ENCODE measurements at places on chromosomes 7 and 10. TPM values are rescaled to one million over a fixed set of nuclear protein-coding genes. Genes with fewer than 3 reads are reported as not detected.

Gene TBC1D12
- 3.9 TPM for total RNA-seq

Gene HYAL4
- not detected for total RNA-seq

Gene GIMAP1
- total RNA-seq: not detected

Gene ANKRD61
- total RNA-seq: not detected

Gene DLX6
- not detected for total RNA-seq

Gene C10orf95
- 1.4 TPM for total RNA-seq

Gene GPNMB
- 13.3 TPM for total RNA-seq

Gene MYOF
- 255 TPM for total RNA-seq

Gene TMEM178B
- total RNA-seq: not detected

DNA sequence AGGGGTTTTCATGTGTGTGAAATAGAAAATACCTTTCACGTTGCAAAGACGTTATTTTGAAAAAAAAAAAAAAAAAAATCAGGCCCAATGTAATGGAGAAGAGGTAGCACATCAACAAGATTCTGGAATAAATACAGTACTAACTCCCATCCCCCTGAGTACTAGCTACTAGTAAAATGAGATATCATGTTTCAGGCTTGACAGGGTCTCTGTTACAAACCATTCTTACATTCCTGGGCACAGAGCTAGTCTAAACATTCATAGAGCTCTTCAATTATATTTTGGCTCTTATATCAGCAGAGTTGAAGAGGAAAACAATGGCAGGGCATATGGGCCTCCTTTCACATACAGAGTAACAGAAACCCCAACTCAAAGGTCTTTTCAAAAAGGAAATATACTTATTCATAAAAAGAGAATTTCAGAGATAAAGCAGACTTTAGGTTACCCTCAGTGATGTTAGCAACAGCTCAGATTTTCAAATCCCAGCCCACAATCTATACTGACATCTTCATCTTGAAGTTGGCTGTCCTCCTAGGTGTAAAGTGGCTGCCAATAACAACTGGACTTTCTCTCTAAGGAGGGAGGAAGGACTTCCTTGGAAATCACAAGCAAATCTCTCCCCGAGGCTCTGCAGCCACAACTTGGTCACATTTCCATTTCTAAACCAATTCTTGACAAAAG is 18.6 kb downstream of the C7orf33 start:
- peak; percentile 20 for DNase-seq
- no peaks in the 10 kb centered on the region for H3K4me1 ChIP-seq
- H3K4me3 ChIP-seq: no peak overlapping the region
- H3K27ac ChIP-seq: no peak overlapping the region
- peaks cover 10% of the 10 kb centered on the region for H3K27me3 ChIP-seq

DNA sequence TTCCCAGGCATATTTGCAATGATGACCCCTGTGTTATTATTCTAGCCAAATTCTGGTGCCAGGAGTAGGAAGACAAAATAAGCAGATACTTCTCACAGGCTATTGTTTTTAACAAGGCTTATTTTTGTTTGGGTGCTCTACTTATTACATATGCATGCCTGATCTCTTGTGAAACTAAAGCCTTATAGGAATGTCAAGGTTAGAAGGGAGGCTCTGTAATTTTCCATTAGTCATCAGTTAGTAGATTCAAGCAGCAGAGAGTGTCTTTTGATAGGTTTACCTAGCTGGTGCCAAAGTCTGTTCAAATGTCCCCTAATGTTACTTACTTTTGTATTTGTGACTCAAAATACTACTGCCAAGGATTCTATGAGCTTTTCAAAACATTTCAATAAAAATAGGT is 11.7 kb upstream of the TMEM106B start:
- peaks cover 21% of the 10 kb centered on the region for H3K4me1 ChIP-seq
- H3K27me3 ChIP-seq: no peaks in the 10 kb centered on the region
- no peak overlapping the region for H3K4me3 ChIP-seq
- peak; percentile 91 for DNase-seq
- no peaks in the 10 kb centered on the region for H3K36me3 ChIP-seq

DNA sequence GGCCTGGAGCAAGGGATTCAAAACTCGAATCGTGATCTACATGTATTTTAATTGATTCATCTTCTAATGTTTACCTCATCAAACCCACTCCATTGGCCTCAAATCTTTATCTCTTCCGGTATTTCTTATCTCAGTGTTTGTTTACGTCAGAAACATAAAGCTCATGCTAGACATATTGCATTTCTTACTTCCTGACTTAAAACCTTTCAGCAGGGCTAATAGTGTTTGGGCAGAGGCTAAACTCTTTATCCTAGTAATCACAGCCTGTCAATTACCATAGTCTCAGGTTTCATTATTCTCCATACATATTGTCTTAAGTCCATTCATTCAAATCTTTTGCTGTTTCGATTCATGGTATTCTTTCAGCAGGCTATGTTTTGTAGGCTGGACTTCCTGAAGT is 81.3 kb upstream of the AGR3 start:
- no peaks in the 10 kb centered on the region for H3K27me3 ChIP-seq
- DNase-seq: no peak
- no peaks in the 10 kb centered on the region for H3K4me1 ChIP-seq
- H3K36me3 ChIP-seq: no peaks in the 10 kb centered on the region
- no peak overlapping the region for H3K4me3 ChIP-seq

DNA sequence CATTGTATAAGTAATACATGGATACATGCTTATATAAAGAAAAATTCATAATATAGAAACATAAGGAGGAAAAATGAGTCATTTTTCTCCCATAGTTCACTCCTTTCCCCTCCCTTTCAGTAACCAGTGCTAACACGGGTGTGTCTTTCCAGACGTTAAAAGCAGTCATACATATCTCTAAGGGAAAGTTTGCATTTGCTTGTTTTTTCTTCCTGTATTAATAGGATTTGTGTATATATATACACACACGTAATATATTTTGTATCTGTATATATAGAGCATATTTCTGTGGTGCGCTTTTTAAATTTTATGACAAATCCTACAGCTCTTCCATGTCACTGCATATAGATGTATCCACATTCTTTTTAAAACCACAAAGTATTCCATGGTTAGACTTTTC is 78.8 kb downstream of the RALA start:
- H3K36me3 ChIP-seq: peaks cover 6% of the 10 kb centered on the region
- H3K4me1 ChIP-seq: no peaks in the 10 kb centered on the region
- H3K27me3 ChIP-seq: no peaks in the 10 kb centered on the region
- no peak for DNase-seq

DNA sequence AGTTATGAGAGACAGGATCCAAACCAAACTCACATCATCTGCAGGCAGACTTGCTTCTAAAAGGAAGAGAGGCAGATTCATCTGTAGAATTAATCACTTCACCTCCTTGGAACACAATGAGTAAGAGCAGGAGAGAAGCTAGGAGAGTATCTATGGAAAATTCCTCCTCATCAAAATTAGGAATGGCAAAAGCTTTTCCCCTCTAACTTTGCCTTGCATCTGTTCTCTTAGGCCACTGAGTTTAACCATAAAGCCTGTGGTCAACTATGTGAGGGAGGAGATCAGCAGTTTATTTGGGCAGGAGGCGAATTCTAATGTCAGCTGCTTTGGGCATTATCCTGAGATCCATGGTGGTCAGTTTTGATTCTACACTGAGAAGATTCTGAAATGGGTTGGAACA is 561.7 kb downstream of the GFRA1 start:
- no peaks in the 10 kb centered on the region for H3K27me3 ChIP-seq
- H3K4me1 ChIP-seq: no peaks in the 10 kb centered on the region
- H3K4me3 ChIP-seq: no peak overlapping the region
- H3K27ac ChIP-seq: no peak overlapping the region

- no peak overlapping the region for H3K27ac ChIP-seq
- no peaks in the 10 kb centered on the region for H3K4me1 ChIP-seq
- no peak overlapping the region for H3K4me3 ChIP-seq
- H3K27me3 ChIP-seq: peaks cover 35% of the 10 kb centered on the region
These were observed 27.8 kb downstream of the DIP2C start for GRCh38 chr10:661597-662222.

DNA sequence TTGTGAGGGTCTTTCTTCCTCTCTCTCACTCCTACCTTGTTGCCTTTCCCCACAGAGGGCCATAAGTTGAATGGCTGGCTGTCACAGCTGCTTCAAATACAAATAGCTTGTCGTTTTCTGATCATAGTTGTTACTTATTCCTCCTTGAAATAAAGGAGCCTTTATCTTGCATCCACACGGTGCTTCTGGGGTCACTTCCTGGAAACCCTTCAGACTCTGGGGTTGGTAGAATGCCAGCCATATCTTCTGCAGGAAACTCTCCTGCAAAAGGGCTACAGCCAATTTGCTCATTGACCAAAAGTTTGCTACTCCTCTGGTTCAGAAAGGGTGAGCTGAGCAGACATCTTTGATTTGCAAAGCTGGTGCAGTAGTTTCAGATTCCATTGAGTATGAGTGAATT is 70.4 kb downstream of the FAM185A start:
- H3K27ac ChIP-seq: no peak overlapping the region
- H3K4me1 ChIP-seq: peaks cover 1% of the 10 kb centered on the region
- no peak overlapping the region for H3K4me3 ChIP-seq
- no peaks in the 10 kb centered on the region for H3K27me3 ChIP-seq

DNA sequence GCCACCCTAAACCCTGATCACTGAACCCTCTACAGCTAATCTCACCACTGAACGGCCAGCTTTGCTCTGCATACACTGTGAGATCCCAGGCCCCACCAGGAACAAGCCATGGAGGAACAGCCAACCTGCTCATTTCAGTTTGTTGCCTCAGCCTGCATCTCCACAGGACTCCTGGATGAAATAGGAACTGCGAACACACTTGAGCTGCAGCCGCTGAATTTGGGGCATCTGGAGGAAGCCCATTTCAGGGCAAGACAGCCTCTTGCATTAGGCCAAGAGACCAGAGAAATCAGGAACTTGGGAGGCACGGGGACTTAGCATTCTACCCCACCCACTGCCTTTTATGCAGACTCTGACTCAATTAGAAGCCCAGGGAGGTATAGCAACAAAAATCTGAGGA is 14.5 kb upstream of the EGR2 start:
- H3K36me3 ChIP-seq: no peaks in the 10 kb centered on the region
- H3K4me1 ChIP-seq: no peaks in the 10 kb centered on the region
- no peak overlapping the region for H3K27ac ChIP-seq

DNA sequence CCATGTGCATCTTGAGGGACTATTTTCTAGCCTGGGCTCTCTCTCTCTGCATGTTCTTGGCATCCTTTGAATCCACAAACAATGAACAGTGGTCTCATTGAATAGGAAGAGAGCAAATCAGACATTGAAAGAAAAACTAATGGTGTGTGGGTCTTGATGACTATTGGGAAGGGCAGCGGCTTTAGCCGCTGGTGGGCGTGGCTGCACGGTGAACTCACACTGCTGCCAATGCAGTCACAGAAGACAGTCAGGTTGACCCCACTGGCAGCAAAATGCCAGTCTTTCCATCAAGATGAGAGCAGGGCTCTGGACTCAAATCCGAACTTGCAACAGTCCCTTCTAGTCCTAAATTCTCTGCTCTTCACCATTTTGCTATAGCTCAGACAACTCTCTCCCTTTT is 91.0 kb downstream of the ADARB2 start:
- H3K36me3 ChIP-seq: no peaks in the 10 kb centered on the region
- no peaks in the 10 kb centered on the region for H3K4me1 ChIP-seq
- peaks cover 7% of the 10 kb centered on the region for H3K27me3 ChIP-seq
- H3K27ac ChIP-seq: no peak overlapping the region
- no peak for DNase-seq
- no peak overlapping the region for H3K4me3 ChIP-seq

- no peaks in the 10 kb centered on the region for H3K27me3 ChIP-seq
- no peak overlapping the region for H3K4me3 ChIP-seq
- H3K4me1 ChIP-seq: peaks cover 9% of the 10 kb centered on the region
- no peaks in the 10 kb centered on the region for H3K36me3 ChIP-seq
- H3K27ac ChIP-seq: no peak overlapping the region
- DNase-seq: no peak
These were observed 82.5 kb upstream of the TMEM72 start for GRCh38 chr10:44828508-44829142.

GRCh38 chr10:131742500-131742951 is 158.3 kb upstream of the PPP2R2D start:
- no peaks in the 10 kb centered on the region for H3K4me1 ChIP-seq
- no peak overlapping the region for H3K4me3 ChIP-seq
- no peak overlapping the region for H3K27ac ChIP-seq
- peaks cover 49% of the 10 kb centered on the region for H3K27me3 ChIP-seq
- no peaks in the 10 kb centered on the region for H3K36me3 ChIP-seq

GRCh38 chr7:151272877-151273276 is 24.4 kb upstream of the SMARCD3 start:
- no peak overlapping the region for H3K4me3 ChIP-seq
- H3K36me3 ChIP-seq: no peaks in the 10 kb centered on the region
- H3K27me3 ChIP-seq: peaks cover 41% of the 10 kb centered on the region
- no peak overlapping the region for H3K27ac ChIP-seq
- 0 out of 2 replicates have a peak, but pooled peaks cover 4% of the 10 kb centered on the region for H3K4me1 ChIP-seq

DNA sequence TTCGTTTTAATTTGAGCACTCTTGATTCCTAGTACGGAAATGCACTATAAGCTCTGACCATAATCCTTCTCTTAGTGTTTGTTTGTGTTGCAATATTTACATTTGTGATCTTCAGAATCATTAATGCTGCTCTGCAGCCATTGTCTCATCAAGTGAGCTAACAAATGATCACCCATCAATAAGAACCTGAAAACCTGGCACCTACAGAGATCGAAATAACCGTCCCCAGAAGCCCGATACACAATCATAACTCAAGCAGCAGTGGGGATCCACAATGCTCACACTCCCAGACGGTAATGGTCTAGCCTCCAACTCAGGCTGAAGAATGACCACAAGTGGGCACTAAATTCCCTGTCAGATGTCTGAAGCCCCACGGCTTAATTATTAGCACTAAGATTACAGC is 156.0 kb upstream of the NFE2L3 start:
- H3K27ac ChIP-seq: no peak overlapping the region
- H3K4me3 ChIP-seq: no peak overlapping the region
- H3K4me1 ChIP-seq: no peaks in the 10 kb centered on the region
- H3K27me3 ChIP-seq: no peaks in the 10 kb centered on the region
- no peak for DNase-seq

- H3K36me3 ChIP-seq: no peaks in the 10 kb centered on the region
- H3K4me3 ChIP-seq: no peak overlapping the region
- no peak overlapping the region for H3K27ac ChIP-seq
- no peaks in the 10 kb centered on the region for H3K27me3 ChIP-seq
- no peaks in the 10 kb centered on the region for H3K4me1 ChIP-seq
These were observed 101.3 kb upstream of the SKAP2 start for GRCh38 chr7:26965724-26966123.

GRCh38 chr10:75016325-75016724 is 95.1 kb upstream of the SAMD8 start:
- H3K27ac ChIP-seq: no peak overlapping the region
- H3K27me3 ChIP-seq: no peaks in the 10 kb centered on the region
- H3K4me1 ChIP-seq: no peaks in the 10 kb centered on the region

GRCh38 chr7:138848056-138848980 is 50.3 kb upstream of the ATP6V0A4 start:
- DNase-seq: peak; percentile 59
- H3K27ac ChIP-seq: peak overlapping the region; percentile 92
- H3K27me3 ChIP-seq: no peaks in the 10 kb centered on the region
- peaks cover 31% of the 10 kb centered on the region for H3K4me1 ChIP-seq
- H3K4me3 ChIP-seq: no peak overlapping the region

Data from PC-9 (cell line).